ENCODE measurements at places on chromosomes 6 and 20. TPM values are rescaled to one million over a fixed set of nuclear protein-coding genes. Genes with fewer than 3 reads are reported as not detected.

TCP11 gene
- not detected for total RNA-seq

TRIM15 gene
- total RNA-seq, result not detected

RIPPLY2 gene
- not detected for total RNA-seq

CCN5 gene
- not detected for total RNA-seq

EBF4 gene
- 4.9 TPM for total RNA-seq

C4B gene
- 5.9 TPM for total RNA-seq

ASXL1 gene
- 232 TPM for total RNA-seq

SOBP gene
- not detected for total RNA-seq

SNAP25 gene
- 7.2 TPM for total RNA-seq

SMLR1 gene
- not detected for total RNA-seq

FLRT3 gene
- total RNA-seq, result not detected

TTK gene
- 38.1 TPM for total RNA-seq

BCKDHB gene
- total RNA-seq, result 16.0 TPM

BACH2 gene
- 3.0 TPM for total RNA-seq

IYD gene
- total RNA-seq, result not detected

MICA gene
- total RNA-seq, result 11.6 TPM

PLAGL2 gene
- 61.9 TPM for total RNA-seq

ZSCAN9 gene
- total RNA-seq, result 1.8 TPM

NT5E gene
- 10.5 TPM for total RNA-seq

TOX2 gene
- 1.1 TPM for total RNA-seq

COL11A2 gene
- 3.3 TPM for total RNA-seq

DEFB124 gene
- not detected for total RNA-seq

LST1 gene
- total RNA-seq, result 8.1 TPM

SNAP91 gene
- total RNA-seq, result not detected

DDX43 gene
- 0.90 TPM for total RNA-seq

SH3BGRL2 gene
- total RNA-seq, result 0.24 TPM

FAM50B gene
- 22.8 TPM for total RNA-seq

CNR1 gene
- total RNA-seq, result not detected

RAET1G gene
- total RNA-seq, result not detected

TP53INP2 gene
- 4.1 TPM for total RNA-seq

CAP2 gene
- total RNA-seq, result not detected

PRDM1 gene
- 138 TPM for total RNA-seq

TREM1 gene
- not detected for total RNA-seq

C6orf118 gene
- not detected for total RNA-seq

ATRN gene
- 10.8 TPM for total RNA-seq

RTN4IP1 gene
- 3.9 TPM for total RNA-seq

ERGIC3 gene
- 142 TPM for total RNA-seq

SPDEF gene
- 0.26 TPM for total RNA-seq

CSNK2A1 gene
- total RNA-seq, result 145 TPM

CENPQ gene
- total RNA-seq, result 19.0 TPM

CPXM1 gene
- 0.69 TPM for total RNA-seq

C6orf58 gene
- not detected for total RNA-seq

LAMA2 gene
- 0.28 TPM for total RNA-seq

BPI gene
- not detected for total RNA-seq

OTOR gene
- total RNA-seq, result not detected
